ENCODE measurements at places on chromosomes 2 and 18.

- no peak for DNase-seq
Observed at GRCh38 chr2:69575926-69576325, 67.6 kb downstream of the AAK1 start.

- DNase-seq: no peak
Observed at GRCh38 chr2:109259671-109260070, 130.7 kb downstream of the SH3RF3 start.

- DNase-seq: no peak
Observed at GRCh38 chr2:105339414-105339813, 2.1 kb downstream of the C2orf49 start.

DNA sequence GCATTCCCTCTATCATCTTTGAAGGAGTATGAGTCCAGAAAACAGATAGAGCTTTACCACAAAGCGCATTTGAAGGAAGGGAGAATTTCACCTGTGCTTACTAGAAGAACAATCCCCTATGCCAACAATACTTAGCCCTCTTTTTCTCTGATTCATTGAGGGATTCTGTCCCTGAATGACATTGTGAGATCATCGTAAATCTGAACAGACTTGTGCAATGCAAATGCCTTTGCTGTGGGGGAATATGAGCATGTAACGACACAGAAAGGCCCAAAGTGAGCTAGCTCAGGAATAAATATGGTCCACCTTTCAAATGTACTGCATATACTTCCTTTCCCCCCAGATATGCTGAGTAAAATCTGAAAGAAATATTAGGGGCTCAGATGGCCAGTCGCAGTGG is 67.6 kb downstream of the SCN1A start:
- no peak for DNase-seq

DNA sequence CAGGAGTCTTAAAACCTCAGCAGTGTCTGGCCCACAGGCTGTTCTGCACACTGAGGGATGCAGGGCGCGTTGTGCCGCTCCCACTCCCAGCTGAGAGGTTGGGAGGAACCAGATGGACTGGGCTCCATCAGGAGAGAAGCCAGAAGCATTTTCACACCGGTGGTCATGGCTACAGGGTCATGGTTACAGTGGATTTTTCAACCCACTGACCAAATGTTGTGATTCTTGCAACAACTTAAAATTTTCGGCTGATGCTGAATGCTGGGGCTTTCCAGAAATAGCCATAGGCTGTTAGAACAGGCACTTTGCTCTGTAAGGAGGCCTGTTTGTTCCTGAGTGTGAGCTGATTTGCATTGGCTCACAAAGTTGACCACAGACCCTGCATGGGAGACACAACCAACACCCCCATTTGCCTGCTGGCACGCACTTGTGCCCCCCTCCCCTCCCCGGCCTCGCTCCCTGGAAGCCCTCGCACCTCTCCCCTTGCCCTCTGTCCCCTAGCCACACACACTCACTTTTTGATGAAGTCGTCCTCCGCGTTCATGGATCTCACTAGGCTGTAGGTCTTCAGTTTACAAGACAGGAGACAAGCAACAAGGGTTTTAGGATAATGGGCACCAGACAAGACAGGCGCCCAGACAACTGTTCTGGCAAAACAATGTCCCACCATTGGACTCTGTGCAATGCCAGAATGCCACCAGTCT is 3.4 kb downstream of the LPIN1 start:
- no peak for DNase-seq

GRCh38 chr2:53842891-53843290 is 16.9 kb downstream of the GPR75 start:
- DNase-seq: no peak

DNA sequence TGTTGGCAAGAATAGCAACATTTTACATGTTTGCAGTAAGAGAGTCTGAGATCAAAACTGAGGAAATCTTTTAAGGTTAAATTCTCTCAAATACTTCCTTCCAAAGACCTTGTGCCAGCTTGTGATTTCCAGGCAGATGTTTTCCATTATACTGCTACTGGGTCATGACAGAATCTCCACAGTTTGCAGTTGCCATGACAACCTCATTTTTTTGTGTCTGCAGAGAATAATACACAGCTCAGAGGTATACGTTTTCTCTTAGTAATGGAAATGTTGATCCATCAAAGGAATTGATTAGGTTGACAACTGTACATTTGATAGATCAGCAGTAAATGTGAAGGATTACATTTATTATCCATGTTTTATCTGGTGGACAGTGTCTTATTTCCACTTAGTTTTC is 29.1 kb upstream of the CSRNP3 start:
- DNase-seq: no peak

DNA sequence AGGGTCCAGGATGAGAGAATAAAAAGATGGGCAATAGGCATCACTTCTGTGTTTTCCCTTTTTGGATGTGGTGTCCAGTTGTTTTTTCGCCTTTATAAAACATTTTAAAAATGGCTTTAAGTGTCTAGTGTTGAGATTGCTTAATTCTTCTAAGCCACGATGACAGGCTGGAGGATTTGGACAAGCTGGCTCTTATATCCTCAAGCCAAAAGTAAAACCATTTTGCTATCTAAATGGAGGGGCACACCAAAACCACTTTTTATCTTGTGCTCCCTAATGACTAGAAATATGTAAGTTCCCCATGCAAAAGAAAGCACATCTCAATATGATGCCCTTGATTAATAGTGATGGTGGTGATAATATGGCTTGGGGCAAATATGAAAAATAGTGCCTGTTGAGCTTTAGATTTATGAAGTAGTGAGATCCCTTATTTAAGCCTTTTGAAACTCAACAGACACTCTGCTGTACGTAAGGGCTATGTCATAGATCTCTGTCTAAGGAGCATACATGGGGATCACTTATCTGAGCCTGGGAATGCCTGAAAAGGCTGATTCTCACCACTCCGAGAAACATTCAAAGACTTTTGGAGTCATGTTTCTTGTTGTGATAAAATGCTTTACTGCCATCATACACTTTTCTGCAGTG is 185.5 kb downstream of the KCNS3 start:
- no peak for DNase-seq

Measured in stimulated activated CD4-positive, alpha-beta T cell treated with anti-CD3 and anti-CD28 coated beads, Interleukin-2, amount 100 ng/mL, for 4 hours (primary cell).